ENCODE measurements at places on chromosomes 6 and 20.

- DNase-seq: no peak
Measured at GRCh38 chr6:167324111-167324510, 775 bp upstream of the TTLL2 start.

GRCh38 chr20:38091441-38092216 is 58.1 kb downstream of the RPRD1B start:
- DNase-seq: no peak

- DNase-seq: no peak
Measured at GRCh38 chr6:24658573-24659560, 7.8 kb downstream of the TDP2 start.

DNA sequence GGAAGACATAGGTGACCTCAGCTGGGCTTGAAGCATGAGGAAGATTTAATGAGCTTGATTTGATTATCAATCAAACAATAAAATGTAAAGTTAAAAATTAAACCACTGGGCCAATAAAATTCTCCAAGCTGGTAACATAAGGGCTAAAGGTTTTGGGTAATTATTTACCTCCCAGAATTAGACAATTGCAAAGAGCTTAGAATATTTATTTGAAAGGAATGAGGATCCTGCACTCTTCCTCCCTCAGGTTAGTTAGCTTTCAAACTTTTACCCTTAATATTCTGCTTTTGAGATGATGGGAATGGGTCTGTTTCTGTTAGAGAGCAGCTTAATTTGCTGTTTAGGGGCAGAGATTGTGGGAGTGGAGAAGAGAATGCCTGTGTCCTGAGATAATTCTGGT is at the start of gene SLC17A4:
SLC17A4 (plus strand) TSS at position 208 of the 400 bp plus-strand sequence. CDS start 7,221 bp downstream, outside the sequence.
- DNase-seq: no peak

DNA sequence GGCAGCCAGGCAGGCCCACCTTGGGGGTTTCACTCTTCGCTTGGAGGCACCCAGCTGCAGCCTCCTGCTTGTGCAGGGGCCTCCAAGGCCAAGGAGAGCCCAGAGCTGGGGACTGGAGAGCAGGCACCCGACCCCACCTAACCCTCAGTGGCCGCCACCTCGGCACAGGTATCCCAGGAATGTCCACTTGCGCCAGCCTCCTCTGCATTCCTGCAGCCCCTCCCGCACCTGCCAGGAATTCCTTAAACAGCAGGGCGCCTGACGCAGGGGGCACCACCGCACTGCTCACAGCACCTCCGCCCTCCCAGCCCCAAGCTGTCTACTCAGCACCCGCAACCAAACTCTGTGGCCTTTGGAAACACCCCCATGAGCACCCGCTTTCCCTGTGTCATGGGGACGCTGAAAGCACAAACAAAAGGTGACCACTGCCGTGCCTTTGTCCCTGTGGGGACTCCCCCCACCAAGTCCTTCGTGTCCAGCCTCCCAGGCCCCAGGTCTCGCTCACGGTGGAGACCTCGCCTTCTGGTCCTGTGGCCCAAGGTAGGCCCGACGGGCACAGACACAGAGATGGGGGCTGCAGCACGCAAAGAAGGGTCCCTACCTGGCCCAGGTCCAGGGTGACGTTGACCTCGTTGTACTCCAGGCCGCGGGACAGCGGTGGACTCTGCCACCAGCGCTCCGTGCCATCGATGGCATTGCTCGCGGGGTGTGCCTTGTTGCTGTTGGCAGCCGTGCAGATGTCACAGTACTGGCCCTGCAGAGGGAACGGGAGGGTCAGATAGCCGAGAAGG is 5.1 kb downstream of the LAMA5 start:
- DNase-seq: no peak

- DNase-seq: peak; percentile 66
Measured at GRCh38 chr20:1802385-1803060, 92.7 kb upstream of the SIRPA start.

DNA sequence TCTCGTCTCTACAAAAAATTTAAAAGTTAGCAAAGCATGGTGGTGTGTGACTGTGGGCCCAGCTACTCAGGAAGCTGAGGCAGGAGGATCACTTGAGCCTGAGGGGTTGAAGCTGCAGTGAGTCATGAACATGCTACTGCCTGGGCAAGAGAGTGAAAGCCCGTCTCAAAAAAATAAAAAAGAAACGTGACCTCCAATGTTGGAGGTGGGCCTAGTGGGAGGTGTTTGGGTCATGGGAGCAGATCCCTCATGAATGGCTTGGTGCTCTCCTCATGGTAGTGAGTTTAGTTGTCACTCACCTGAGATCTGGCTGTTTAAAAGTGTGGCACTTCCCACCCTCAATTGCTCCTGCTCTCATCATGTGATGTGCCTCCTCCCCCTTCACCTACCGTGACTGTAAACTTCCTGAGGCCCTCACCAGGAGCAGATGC is 24.3 kb downstream of the RBL1 start:
- peak; percentile 39 for DNase-seq

GRCh38 chr6:37047689-37048402 is 42.4 kb downstream of the FGD2 start:
- DNase-seq: no peak

- DNase-seq: no peak
Measured at GRCh38 chr20:2109425-2110210, 8.0 kb downstream of the STK35 start.

DNA sequence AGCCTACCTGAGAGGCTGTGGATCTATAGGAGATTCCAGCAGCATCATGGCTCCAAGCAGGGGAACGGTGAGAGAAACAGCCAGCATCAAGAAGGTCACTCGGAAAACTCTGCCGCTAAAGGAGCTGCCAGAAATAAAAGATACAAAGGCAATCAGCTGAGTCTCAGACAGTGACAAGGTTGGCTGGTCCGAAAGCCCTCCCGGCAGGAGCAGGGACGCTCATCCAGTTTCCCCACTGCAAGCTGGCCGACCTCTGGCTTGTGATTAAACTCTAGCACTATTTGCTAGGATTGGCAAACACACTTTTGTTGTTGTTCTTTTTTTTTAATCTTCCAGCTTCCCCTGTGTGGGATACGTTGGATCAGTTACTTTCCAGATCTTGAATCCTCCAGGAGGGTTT is 8.7 kb downstream of the APMAP start:
- DNase-seq: no peak

- DNase-seq: peak; percentile 42
Measured at GRCh38 chr6:130034378-130035146, 16.2 kb downstream of the L3MBTL3 start.

- no peak for DNase-seq
Measured at GRCh38 chr6:148981515-148981914, 234.7 kb downstream of the UST start.

- no peak for DNase-seq
Measured at GRCh38 chr6:19463250-19463649, 373.9 kb upstream of the ID4 start.

DNA sequence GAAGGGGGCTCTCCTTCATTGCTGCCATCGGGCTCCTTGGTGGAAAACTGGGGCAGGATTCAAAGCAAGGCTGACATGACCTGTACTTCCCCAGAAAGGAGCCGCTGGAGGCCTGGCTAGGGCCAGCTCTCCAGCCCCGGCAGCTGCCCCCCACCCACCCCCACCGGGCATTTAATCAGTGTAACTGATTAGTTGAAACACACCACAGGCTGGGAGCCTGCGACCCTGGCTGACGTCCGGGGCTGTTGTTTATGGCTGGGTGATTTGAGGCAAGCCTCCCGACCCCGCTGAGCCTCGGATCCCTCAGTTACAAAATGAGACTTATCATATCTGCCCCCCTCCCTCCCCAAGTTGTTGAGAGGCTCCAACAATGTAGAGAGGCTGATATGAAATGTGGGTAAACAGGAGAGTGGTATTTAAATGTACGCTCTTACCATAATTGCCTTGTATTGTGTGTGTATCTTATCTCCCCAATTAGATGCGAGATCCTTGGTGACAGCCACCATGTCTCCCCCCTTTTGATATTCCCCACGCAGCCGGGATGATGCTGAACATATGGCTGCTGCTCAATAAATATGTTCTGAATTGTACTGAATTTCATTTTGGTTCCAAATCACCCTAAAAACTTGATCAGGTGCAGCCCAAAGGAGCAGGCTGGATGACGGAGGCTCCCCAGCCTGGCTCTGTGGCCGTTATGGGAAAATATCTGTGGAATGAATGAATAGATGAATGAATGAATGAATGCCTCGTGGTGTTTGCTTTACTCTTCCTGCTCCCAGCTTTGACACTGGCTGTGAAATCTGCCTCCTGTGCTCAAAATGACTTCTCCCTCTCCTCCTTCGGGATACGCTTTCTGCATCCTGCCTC is 31.8 kb upstream of the APCDD1L start:
- no peak for DNase-seq

DNA sequence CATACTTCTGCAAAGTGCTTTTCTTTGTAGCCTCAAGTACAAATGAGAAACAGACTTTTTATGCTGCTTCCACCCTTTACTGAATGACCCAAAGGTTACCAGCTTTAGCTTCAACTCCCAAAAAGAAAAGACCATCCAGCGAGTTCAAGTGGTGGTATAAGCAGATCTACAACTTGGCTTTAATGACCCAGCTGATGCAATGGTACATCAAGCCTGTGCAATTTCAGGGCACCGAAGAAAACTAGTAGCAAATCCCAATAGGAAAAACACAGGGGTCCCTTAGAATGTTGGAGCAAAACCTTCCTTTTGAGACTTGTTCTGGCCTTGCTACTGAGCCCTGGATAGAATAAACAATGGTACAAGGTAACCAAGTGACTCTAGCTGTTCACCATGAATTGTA is 33.8 kb downstream of the STX7 start:
- no peak for DNase-seq

GRCh38 chr6:143603455-143603854 is 74.3 kb upstream of the PHACTR2 start:
- DNase-seq: no peak

DNA sequence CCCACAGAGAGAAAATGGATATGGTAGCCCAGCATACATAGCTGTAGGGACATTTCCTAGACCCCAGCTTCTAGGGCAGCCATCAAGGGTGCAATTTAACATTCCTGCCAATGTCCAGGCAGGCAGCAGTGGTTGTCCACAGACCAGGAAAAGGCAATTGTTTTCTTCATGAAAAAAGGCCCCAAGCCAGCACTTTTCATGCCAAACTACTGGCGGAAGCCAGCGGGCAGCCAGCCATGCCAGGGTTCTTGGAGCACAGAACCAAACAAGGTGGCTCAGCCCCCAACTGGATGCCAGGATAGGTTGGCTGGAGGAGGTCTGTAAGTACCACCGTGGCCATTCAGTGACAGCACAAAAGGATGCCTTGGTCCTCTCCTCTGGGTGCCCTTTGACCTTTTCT is 94.6 kb downstream of the BANF2 start:
- no peak for DNase-seq

DNA sequence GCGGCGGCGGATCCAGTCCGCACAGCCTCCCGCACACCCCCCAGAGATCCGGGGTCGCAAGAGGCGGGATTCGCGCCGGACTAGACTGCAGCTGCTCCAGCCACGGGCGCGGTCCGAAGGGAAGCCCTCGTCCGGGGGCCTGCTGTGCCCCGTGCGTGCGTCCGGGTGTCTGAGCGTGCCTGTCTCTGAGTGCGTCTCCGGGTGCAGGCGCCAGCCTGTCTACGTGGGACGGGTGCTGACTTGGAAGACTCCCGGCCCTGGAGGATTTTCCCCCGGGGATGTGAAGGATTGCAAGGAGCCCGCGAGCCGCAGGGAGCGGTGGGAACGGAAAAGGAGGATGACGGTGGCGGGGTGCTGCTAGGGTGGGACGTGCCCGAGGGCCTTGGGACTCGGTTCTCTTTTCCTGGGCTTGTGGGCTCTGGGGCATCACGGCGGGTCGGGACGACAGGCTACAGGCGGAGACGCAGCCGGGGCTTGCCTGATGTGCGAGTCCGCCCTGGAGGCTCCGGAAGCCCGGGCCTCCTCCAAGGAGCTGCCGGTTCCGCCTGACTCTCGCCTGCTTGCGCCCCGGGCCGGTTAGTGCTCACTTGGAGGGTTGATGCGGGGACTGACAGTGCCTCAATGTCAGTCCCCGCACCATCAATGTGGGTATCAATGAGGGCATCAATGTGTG is 5.7 kb downstream of the MAFB start:
- DNase-seq: no peak

DNA sequence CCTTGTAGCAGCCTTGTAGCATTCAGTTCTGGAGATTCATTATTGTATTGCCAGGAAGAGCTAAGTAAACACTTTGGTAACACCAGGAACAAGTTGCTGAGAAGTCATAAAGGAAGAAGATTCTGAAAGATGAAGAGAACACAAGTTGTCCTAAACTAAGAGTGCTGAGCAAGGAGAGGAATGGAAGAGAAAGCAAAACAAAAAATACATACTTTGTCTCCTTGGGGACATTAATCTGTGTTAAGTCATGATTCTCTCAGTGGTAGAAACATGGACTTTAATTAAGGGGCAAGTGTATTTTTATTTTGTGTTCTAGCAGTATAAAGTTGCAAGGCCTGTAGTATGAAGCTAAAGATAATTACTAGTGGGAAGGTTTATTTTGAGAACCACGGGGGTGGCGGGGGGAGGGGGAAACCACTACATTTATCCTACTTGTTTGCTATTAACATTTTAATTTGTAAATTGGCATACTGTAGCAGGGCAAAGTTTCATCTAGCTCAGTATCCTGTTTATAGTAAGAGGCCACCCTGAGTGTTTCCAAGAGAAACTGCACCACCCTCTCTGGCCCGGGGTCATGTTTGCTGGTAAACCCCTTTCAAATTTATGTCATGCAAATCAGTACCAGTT is 463.0 kb downstream of the CDKAL1 start:
- DNase-seq: no peak

- no peak for DNase-seq
Measured at GRCh38 chr6:165986311-165986913, 181.2 kb downstream of the TBXT start.

- no peak for DNase-seq
Measured at GRCh38 chr6:155121699-155122098, 126.6 kb downstream of the TIAM2 start.

DNA sequence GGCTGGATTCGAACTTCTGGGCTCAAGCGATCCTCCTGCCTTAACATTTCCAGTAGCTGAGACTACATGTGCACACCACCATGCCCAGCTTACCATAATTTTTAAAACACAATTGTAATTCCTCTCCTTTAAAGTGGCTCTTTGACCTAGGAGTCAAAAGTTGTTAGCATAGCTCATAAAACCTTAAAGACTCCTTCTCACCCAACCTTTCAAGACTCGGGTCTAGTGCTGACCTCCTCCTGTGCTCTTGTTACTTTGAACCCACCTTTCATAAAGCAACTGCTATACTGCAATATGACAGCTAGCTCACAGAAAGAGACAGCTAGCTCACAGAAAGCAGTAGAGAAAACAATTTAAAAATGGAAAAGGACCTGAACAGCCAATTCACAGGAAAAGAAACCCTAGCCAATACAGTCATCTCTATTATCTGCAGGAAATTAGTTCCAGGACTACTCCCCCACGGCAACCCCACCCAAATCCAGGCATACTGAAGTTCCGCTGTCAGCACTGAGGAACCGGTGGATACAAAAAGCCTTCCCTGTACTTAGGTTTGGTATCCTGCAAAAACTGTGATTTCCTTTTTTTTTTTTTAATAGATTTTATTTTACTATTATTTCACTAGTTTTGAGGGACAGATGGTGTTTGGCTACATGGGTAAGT is 20.3 kb downstream of the SSR1 start:
- no peak for DNase-seq

All from activated T-cell treated with anti-CD3 and anti-CD28 coated beads, Interleukin-2, amount 50 U/mL, for 48 hours (primary cell).